Central memory CD4-positive, alpha-beta T cell (primary cell): ENCODE measurements at places on chromosomes 5 and 9.
A peak's percentile ranks its signal among the peaks of the same experiment; 100 is the strongest.

DNA sequence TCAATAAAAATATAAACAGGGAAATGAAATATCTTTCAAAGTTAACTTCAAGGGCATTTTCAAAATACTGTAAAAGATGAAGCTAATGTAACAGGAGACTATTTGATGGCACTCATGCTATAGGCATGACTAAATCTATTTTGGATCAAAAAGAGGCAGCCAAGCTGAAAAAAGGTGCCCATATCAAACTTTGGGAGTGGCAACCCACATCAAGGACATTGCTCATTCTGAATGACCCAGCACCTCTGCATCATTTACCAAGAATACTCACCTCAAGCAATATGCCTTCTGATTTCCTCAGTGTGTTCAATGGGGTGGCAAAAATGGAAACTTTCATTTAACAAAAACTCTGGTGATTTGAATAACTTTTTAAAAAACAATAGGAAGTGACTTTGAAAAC is 853.3 kb downstream of the TLE1 start:
- no peak for DNase-seq

DNA sequence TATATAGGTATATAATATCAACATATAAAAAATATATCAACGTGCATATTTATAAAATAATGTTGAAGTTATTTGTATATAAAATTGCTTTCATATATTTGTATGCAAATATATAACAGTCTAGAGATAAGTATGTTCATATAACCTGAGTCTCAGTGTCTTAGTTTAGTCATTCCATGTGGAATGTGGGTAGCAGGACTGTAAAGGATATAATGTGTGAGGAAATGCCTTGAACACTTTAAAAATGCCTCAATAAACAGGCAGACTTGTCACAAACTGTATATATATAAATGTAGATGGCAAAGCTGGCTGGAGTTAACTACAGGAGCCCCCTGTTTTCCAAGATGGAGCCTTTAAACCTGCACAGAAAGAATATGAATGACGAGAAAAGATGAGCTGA is 48.4 kb downstream of the CCDC125 start:
- no peak for DNase-seq

GRCh38 chr5:122182491-122182921 is 53.2 kb downstream of the ZNF474 start:
- no peak for DNase-seq

GRCh38 chr9:93132946-93133680 is 938 bp downstream of the NINJ1 start:
- peak; percentile 60 for DNase-seq
